NCI-H1417 treated with DMSO at 0.1 percent for 48 hours (cell line): ENCODE measurements at places on chromosomes 7 and 10.

GRCh38 chr7:50347693-50348092 lies 43.2 kb downstream of the IKZF1 start:
- DNase-seq, result no peak

DNA sequence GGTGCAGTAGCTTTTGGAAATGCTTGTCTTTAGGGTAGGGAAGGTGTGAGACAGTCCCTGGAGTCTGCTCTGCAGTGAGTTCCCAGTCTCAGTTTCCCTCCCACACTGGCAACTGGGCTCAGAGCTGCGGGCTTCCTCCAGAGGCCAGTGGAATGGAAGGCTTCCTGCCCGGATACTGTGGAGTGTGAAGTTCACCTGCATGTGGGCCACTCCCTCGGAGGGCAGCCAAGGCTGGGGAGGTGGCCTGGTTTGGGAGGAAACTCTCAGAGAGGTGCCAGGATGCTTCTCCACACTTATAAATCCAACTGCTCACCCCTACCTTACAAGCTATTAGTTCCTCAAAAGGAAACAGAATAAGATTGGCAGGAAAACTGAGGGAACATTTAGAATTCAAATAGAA lies 18.1 kb upstream of the UBE2H start:
- no peak for DNase-seq

DNA sequence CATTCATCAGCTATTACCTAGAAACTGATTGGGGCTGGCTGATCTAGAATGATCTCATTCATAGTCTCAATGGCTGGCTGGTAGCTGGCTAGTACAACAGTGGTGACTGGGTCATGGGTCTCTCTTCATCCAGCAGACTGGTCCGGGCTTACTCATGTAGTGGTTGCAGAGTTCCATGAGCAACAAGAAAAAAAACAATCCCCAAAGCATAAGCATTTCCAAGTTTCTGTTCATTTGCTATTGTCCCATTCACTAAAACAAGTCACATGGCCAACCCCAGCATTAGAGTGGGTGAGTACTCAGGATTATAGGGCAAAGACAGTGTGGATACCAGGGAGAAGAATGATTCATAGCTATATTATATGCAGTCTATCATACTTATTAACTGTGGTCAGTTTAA lies 85.2 kb upstream of the SEMA3C start:
- no peak for DNase-seq

DNA sequence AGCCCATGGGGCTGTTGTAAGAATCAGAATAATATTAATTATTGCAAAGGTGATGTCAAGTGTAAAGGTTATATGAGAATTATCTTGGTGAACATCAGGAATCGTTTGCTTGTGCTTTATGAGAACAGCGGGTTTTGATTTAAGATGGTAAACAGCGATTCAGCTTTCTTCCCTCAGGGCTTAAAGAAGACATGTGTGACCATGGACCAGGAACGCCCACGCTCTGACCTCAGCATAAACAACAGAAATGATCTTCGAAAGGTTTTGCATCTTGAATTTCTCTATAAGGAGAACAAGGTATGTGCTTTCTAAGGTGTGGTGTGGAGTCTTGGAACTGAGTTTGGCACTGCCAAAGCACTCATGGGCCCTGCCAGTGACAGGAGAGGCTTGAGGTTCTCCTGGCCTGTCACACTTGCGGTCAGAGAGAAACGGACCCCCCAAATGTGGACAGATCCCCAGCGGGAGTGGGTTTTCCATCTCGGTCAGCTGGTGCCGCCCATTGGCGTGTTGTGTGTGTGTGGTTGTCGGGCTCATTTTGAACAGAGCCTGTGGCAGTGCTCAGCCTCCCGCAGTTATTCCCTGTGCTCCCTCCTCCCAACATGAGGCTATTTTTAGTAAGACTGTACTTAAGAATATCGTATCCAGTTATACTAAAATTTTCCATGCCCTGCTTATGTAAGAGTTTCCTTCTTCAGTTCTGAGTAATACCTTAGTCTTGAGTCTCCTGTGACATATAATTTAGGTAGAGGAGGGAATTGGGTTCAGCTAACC lies 7.2 kb downstream of the MINDY4 start:
- no peak for DNase-seq

- no peak for DNase-seq
These were observed 145.1 kb downstream of the JMJD1C start for GRCh38 chr10:63320683-63321082.

GRCh38 chr7:10592604-10593003 lies 381.1 kb upstream of the PHF14 start:
- no peak for DNase-seq

GRCh38 chr10:59107147-59107546 lies 69.3 kb upstream of the PHYHIPL start:
- no peak for DNase-seq

GRCh38 chr10:92305133-92306072 lies 14.4 kb downstream of the MARCHF5 start:
- DNase-seq, result no peak

- DNase-seq, result no peak
These were observed 342.6 kb downstream of the IPMK start for GRCh38 chr10:57925045-57925444.

GRCh38 chr7:7870555-7870954 lies 98.0 kb upstream of the GLCCI1 start:
- DNase-seq, result no peak

- DNase-seq, result no peak
These were observed 17.0 kb upstream of the ECHDC3 start for GRCh38 chr10:11724938-11725776.

DNA sequence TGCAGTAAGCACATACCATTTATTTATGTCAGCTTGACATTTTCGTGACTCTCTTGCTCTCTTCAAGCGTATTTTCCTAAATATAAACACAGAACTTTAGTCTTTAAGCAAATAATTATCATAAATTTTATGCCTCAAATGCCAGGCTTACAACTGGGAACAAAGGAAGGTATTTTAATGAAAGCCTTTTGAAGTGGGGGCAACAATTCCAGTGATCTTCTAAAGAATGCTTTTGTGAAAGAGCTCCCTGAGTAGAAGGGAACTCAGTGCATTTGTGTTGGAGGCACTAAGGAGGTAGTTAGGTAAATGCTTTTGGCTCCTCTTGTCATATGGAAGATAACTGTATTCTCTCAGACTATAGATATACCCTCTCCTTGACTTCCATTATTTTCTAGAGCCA lies 104.9 kb downstream of the VPS50 start:
- no peak for DNase-seq

DNA sequence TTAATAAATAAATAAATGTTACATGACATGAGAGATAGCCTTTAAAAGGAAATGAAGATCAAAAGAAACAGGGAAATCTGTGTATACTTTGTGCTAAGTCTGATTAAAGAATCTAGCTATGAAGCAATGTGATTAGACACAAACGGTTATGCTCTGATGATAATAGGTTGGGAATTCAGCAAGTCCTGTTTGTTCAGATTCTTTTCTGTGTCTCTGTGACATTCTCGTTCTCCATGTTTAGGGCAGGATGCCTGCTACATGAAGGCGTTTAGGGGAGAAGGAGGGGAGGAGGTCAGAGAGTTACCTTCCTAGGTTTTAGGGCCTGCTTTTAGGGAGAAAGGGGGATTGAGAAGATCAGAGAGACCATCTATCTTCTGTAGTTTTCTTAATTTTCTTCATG lies 555.3 kb downstream of the DNAJB9 start:
- DNase-seq, result no peak

- no peak for DNase-seq
These were observed 11.7 kb downstream of the NIPSNAP2 start for GRCh38 chr7:55975988-55976633.

DNA sequence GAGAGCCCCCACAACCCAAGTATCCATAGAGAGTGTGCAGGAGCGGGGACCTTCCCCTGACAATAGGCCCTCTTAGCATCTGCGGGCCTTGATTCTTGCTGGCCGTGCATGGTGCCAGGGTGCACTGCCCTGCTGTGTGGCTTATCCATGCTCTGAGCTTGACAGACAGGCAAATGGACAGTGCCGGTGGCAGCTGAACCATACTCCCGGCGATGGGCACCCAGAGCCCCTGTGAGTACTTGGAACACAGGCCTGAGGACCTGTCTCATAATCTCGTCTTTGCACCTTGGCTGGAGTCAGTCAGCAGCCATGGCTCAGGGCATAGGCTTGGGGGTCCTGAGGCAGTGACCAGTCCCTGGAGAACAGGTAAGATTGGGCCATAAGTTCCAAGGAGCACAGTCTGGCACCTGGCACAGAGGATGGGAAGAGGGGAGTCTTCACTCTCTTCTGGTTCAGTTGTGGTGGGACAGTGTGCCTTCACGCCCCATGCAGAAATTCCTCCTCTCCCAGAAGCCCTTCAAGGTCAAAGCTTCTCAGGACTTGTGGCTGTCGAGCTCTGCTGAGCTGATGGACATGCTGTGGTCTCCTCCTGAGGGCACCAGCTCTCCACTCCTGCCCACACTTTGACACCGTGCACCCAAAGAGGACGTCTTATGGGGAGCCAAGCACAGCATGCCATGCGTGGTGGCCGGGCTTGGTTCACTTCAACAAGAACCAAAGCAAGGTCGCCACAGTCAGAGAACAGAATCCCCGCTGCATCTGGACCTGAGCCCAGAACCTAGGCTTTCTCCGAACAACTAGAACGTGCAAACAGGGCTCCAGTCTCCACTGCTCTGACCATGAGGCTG lies 59.4 kb upstream of the CAMK2B start:
- no peak for DNase-seq
